ENCODE measurements at places on chromosomes 13 and 19. TPM values are rescaled to one million over a fixed set of nuclear protein-coding genes. Genes with fewer than 3 reads are reported as not detected.

Gene MAST1
- 2.4 TPM for total RNA-seq

DNA sequence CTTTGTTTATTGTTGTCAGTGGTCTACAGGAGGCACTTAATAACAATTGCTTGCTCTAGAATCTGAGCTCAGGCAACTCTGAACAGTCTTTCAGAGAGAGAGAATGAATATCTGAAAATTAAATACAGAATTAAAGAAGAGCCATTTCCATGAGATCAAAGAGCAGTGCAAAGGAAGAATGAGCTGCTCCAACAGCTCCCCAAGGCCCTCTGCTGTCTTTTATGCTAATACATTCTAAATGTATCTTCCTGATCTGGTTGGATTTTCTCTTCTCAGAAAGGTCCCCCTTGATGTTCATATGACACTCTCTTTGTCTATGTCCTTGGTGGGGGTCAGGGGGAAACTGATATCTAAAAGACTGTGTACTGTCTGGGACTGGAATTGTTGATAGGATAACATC lies 1029.6 kb downstream of the PCDH9 start:
- H3K36me3 ChIP-seq: no peaks in the 10 kb centered on the region
- DNase-seq: no peak
- no peak overlapping the region for H3K4me3 ChIP-seq
- no peak overlapping the region for H3K27ac ChIP-seq
- no peaks in the 10 kb centered on the region for H3K4me1 ChIP-seq

DNA sequence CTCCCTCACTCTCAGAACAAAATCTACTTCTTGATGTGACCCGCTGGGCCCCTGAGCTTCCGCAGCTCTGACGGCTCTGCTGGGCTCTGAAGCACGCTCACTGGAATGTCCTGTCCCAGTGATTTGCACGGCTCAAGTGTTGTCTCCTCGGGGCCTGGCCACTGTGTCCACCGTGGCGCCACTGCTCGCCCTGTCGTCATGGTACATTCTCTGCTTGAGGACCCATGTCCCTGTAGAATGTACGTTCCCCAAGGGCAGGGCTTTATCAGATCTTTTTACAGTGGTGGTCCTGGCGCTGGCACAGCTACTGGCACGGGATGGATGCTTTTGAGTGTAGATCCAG lies 12.1 kb downstream of the KLHL26 start:
- no peak overlapping the region for H3K27ac ChIP-seq
- H3K4me1 ChIP-seq: peaks cover 3% of the 10 kb centered on the region
- H3K4me3 ChIP-seq: no peak overlapping the region
- H3K36me3 ChIP-seq: peaks cover 2% of the 10 kb centered on the region
- no peaks in the 10 kb centered on the region for H3K27me3 ChIP-seq
- DNase-seq: no peak

Gene LYPD5
- 0.42 TPM for total RNA-seq

DNA sequence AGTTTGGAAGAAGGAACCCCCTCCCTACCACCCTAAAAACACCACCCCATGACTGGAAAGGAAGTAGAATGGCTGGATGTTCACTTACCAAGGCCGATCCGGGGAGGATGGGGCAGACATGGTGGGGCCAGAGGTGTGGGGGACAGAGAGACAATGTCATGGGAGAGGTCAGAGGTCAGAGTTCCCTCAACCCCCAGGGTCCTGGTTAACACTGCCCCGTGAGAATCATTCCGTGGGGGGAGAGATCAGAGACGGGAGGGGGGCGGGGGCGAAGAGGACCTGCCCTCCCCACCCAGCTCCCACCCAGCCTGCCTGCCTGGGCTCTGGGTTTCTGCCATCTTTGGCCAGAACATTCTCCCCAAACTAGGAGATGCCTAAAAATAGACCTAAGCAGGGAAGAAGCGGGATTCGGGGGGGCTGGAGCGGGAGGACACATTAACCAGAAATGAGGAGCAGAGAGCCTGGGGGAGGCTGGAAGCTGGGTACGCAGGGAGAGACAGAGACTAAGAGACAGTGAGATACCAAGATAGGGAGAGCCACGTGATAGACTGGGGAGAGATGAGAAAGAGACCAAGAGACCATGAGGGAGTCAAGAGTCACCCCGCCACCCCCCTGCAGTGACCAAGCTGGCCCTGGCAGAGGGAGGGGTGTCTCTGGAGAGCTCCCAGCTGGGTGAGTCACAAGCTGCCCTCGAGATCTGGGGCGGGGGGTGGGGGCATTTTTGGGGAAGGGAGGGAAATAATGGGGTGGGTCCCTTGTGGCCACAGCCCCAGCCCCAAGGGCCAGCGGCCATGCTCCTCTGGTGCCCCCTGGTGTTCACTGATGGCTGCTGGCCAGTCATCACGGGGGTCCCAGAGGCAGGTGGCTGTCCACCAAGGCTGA lies 6.1 kb upstream of the KANK2 start:
- H3K4me1 ChIP-seq: peaks cover 2% of the 10 kb centered on the region
- no peak overlapping the region for H3K4me3 ChIP-seq
- no peaks in the 10 kb centered on the region for H3K36me3 ChIP-seq

Gene CCNA1
- total RNA-seq: 2.2 TPM

DNA sequence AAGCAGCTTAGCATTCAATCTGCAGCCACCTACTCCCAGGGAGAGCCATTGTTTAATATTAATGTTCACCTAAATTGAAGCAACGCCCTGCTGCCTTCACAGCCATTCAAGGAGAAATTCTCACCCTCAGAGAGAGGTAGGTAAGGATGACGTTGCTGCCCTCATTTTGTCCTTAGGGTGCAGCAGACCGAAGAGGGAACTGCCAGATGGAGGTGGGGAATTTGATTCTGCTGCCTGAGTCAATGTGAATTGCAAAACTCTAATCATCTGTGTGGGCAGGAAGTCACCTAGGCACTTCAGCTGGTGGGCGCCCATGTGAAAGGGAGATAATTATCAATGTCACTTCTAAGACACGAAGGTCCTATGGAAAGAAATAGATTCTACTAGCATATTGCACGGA lies 503.4 kb downstream of the TBC1D4 start:
- H3K36me3 ChIP-seq: no peaks in the 10 kb centered on the region
- no peaks in the 10 kb centered on the region for H3K4me1 ChIP-seq
- no peaks in the 10 kb centered on the region for H3K27me3 ChIP-seq
- no peak overlapping the region for H3K27ac ChIP-seq
- H3K4me3 ChIP-seq: no peak overlapping the region

Gene CFD
- 1.4 TPM for total RNA-seq

DNA sequence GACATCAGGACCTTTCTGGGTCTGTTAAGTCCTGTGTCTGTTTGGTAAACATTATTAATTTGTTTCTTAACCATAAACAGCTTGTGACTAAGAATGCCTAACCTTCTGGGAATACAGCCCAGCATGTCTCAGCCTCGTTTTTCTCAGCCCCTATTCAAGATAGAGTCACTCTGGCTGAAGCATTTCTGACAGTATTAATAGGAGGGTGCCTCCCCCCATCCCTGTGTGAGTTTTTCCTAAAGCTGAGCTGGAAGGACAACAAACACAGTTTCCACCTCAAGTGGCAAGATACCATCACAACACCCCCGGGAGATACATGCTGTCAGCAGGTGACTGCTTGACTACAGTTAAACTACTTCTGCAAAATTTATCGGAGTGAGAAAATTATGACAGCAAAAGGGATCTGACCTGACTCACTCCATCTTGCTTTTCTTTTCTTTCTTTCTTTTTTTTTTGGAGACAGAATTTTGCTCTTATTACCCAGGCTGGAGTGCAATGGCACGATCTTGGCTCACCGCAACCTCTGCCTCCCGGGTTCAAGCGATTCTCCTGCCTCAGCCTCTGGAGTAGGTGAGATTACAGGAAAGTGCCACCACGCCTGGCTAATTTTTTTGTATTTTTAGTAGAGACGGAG lies 59.3 kb upstream of the ABCC4 start:
- no peak for DNase-seq
- H3K4me3 ChIP-seq: no peak overlapping the region
- peaks cover 1% of the 10 kb centered on the region for H3K27me3 ChIP-seq
- no peak overlapping the region for H3K27ac ChIP-seq

DNA sequence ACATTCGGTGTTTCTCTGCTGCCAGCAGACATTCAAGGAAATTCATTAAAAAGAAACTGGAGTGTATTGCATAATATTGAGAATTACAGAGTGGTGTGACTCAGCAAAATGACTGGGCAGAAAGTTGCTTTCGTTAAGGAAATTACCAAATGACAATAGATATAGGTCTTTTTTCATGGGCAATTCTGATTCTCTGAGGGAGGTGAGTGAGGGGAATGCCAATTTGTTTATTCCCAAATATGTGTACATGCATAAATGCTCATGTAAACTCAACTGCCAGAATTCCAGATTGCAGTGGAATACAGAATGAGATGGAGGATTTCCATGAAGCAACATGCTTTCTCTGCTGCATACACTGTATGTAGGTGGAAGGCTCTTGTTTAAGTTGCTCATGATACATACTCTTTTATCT lies 1730.1 kb downstream of the SLITRK5 start:
- no peak for DNase-seq
- no peaks in the 10 kb centered on the region for H3K4me1 ChIP-seq
- no peak overlapping the region for H3K27ac ChIP-seq
- no peaks in the 10 kb centered on the region for H3K36me3 ChIP-seq
- H3K27me3 ChIP-seq: no peaks in the 10 kb centered on the region

DNA sequence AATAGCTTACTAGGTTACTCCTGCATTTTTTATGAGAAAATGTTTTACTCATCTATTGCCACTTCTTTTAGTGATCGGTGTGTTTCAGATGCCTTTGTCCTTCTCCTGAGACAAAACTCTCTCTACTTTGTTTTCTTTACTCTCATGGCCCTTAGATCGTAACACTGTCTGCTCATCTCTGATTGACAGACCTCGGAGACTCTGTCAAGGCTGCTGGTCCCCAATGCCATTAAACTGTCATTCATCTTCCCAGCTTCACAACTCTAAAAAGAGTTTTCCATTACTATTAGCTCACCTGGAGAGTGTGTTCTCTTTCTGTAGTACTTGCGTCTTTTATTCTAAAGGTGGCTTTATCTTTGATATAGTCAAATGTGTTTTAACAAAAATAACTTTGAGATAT lies 765.2 kb downstream of the SLITRK1 start:
- H3K27me3 ChIP-seq: no peaks in the 10 kb centered on the region
- H3K4me1 ChIP-seq: no peaks in the 10 kb centered on the region
- H3K4me3 ChIP-seq: no peak overlapping the region
- DNase-seq: no peak
- no peaks in the 10 kb centered on the region for H3K36me3 ChIP-seq

GRCh38 chr19:13066933-13067807 lies 35.5 kb downstream of the LYL1 start:
- H3K4me3 ChIP-seq: no peak overlapping the region
- no peak overlapping the region for H3K27ac ChIP-seq

GRCh38 chr13:43297967-43298678 lies 274.7 kb downstream of the DNAJC15 start:
- no peaks in the 10 kb centered on the region for H3K4me1 ChIP-seq
- no peak for DNase-seq
- H3K36me3 ChIP-seq: no peaks in the 10 kb centered on the region
- H3K27ac ChIP-seq: no peak overlapping the region

- H3K36me3 ChIP-seq: no peaks in the 10 kb centered on the region
- peak; percentile 87 for DNase-seq
- peak overlapping the region; percentile 97 for H3K27ac ChIP-seq
Observed at GRCh38 chr19:8194528-8195267, 14.5 kb upstream of the CERS4 start.

Gene CTXN1
- 2.0 TPM for total RNA-seq

GRCh38 chr13:36001561-36001960 lies 129.6 kb downstream of the DCLK1 start:
- no peak for DNase-seq
- no peaks in the 10 kb centered on the region for H3K4me1 ChIP-seq
- H3K4me3 ChIP-seq: no peak overlapping the region
- no peaks in the 10 kb centered on the region for H3K27me3 ChIP-seq
- H3K27ac ChIP-seq: no peak overlapping the region
- H3K36me3 ChIP-seq: no peaks in the 10 kb centered on the region

- no peak overlapping the region for H3K4me3 ChIP-seq
- H3K36me3 ChIP-seq: no peaks in the 10 kb centered on the region
- H3K27me3 ChIP-seq: no peaks in the 10 kb centered on the region
- DNase-seq: no peak
- H3K27ac ChIP-seq: no peak overlapping the region
Observed at GRCh38 chr13:89966524-89966923, 1381.0 kb upstream of the MIR17HG start.

Gene ERICH4
- total RNA-seq: not detected

GRCh38 chr19:8316351-8317125 lies 4.6 kb downstream of the NDUFA7 start:
- H3K36me3 ChIP-seq: peaks cover 28% of the 10 kb centered on the region
- DNase-seq: no peak
- H3K27me3 ChIP-seq: no peaks in the 10 kb centered on the region
- no peak overlapping the region for H3K4me3 ChIP-seq
- peak overlapping the region; percentile 37 for H3K27ac ChIP-seq
- peaks cover 9% of the 10 kb centered on the region for H3K4me1 ChIP-seq

GRCh38 chr19:12163826-12164225 lies 930 bp downstream of the ZNF136 start:
- peaks cover 30% of the 10 kb centered on the region for H3K36me3 ChIP-seq
- H3K4me1 ChIP-seq: peaks cover 28% of the 10 kb centered on the region
- peak overlapping the region; percentile 86 for H3K4me3 ChIP-seq
- H3K27me3 ChIP-seq: no peaks in the 10 kb centered on the region
- H3K27ac ChIP-seq: peak overlapping the region; percentile 90

GRCh38 chr19:39310558-39311311 lies 9.9 kb downstream of the LRFN1 start:
- H3K4me3 ChIP-seq: no peak overlapping the region
- no peak overlapping the region for H3K27ac ChIP-seq
- no peak for DNase-seq

GRCh38 chr19:27962264-27962663 lies 1250.7 kb downstream of the UQCRFS1 start:
- H3K36me3 ChIP-seq: no peaks in the 10 kb centered on the region
- DNase-seq: no peak
- H3K4me1 ChIP-seq: no peaks in the 10 kb centered on the region
- no peak overlapping the region for H3K27ac ChIP-seq
- no peak overlapping the region for H3K4me3 ChIP-seq

GRCh38 chr19:42202290-42202880 lies 15.1 kb downstream of the DEDD2 start:
- no peaks in the 10 kb centered on the region for H3K27me3 ChIP-seq
- peak overlapping the region; percentile 87 for H3K27ac ChIP-seq
- DNase-seq: no peak
- H3K4me3 ChIP-seq: peak overlapping the region; percentile 85
- peaks cover 75% of the 10 kb centered on the region for H3K4me1 ChIP-seq

DNA sequence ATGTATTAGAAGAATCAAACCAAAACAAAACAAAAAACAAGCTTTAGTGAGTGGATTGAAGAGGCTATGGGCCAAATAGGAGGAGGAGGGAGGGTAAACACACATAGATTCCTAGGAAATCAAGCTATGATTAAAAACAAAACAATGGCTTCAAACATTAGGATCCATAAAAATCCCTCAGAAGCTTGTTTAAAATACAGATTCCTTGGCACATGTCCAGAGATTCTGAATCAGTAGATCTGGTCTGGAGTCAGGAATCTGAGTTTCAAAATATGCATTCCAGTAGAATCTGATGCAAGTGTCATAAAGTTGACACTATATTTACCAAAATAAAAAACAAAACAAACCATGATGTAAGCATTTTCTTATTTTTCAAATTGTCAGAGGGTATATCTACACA lies 692.8 kb upstream of the SGCG start:
- H3K4me3 ChIP-seq: no peak overlapping the region
- H3K4me1 ChIP-seq: no peaks in the 10 kb centered on the region
- H3K27me3 ChIP-seq: no peaks in the 10 kb centered on the region
- DNase-seq: no peak
- H3K27ac ChIP-seq: no peak overlapping the region

Gene KCNJ14
- total RNA-seq: 2.4 TPM

Gene CYP2F1
- total RNA-seq: not detected

Gene AP1M2
- total RNA-seq: not detected

Measured in activated CD4-positive, alpha-beta T cell treated with anti-CD3 and anti-CD28 coated beads, Interleukin-2, amount 10 ng/mL, durations not matched to agents 24 days and 14 days (primary cell).